ENCODE measurements at places on chromosomes 3 and 15.

GRCh38 chr3:171384101-171384891 lies 75.9 kb downstream of the TNIK start:
- DNase-seq = no peak

DNA sequence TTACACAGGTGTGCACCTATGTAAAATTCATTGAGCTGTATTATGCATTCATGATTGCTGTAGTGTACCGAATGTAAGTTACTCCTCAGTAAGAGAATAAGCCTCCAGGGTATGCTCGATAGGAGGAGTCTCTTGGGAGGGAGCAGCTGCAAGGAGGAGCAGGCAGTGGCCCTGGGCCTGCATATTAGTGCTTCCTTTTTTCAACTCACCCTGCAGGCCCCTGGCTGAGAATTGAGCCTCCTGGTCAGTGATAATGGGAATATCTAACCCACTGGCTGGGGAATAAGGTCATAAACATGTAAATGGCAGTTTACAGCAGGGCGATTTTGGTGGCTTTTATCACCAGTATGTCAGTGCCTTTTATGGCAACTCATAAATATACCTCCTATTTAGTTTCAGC lies 21.7 kb upstream of the SFMBT1 start:
- no peak for DNase-seq

GRCh38 chr15:85112997-85113396 lies 131.3 kb downstream of the PDE8A start:
- no peak for DNase-seq

GRCh38 chr3:38473229-38473628 lies 19.5 kb downstream of the ACVR2B start:
- DNase-seq = no peak

GRCh38 chr15:96561593-96561992 lies 231.1 kb downstream of the NR2F2 start:
- DNase-seq = no peak

DNA sequence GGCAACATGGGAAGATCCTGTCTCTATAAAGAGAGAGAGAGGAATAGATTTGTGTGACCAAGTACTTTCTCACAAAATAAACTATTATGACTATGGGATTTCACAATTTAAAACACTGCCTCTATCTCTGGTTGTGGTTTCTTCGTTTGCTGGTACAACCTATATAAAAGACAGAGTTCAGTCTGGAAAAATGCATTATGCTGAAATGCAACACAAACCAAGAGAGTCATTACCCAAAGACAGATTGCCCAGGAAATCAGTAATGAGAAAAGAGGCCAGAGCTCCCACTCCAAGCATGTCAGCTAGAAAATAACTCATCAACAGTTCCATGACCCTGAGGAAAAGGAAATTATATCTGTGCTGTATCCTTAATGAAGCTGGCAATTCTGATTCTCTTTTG lies 23.2 kb downstream of the GPR176 start:
- DNase-seq = no peak

DNA sequence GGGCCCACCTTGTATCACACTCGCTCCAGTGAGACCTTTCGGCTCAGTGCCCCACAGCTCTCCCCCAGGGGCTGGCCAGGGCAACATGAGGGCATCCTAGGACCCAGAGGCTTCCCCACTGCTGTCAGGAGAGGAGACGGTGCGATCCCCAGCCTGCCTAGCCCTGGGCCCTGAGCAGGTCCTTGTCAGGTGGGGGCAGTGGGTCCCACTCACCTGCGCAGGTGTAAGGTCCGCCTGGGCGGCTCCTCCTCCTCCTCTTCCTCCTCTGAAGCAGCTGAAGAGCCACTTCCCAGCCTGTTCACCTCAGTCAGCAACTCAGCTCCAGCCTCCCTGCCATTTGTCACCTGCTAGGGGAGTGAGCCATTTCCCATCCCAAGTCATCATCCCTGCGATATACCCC lies 9.6 kb downstream of the KIF7 start:
- no peak for DNase-seq

DNA sequence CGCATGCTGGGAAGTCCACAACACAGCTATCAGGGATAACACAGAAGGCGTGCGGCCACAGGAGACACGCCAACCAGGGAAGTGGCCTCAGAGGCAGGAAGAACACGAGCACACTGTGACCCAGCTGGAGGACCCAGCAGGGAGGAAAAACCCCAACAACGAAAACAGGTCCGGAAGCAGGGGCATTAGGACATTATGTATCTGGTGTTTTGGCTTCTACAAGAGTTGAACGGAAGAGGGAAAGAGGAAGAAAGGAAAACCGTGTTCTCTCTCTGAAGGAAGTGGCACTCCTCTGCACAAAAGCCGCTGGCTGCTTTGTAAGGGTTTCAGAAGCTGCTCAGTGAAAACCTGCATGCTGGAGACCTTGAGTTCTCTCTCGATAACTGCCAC lies 61.8 kb downstream of the HACD2 start:
- no peak for DNase-seq

DNA sequence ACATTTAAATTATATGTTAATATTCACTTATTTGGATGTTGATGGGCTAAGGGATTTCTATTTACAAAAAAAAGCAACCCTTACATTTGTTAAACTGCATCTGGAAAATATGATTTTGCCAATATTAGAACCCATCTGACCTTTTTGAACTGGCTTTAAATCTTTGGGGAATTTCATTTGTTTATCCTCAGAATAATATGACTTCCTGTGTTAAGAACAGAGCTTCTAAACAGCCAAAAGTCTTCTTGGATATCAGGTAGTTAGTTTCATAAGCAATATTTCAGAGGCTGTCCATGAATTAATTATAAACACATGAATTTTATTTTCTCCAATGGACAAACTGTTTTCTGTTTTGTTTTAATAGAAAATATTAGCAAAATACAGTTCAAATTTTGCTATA lies 301.9 kb upstream of the AGTR1 start:
- DNase-seq = no peak

- DNase-seq = no peak
Observed at GRCh38 chr3:46585799-46586693, 19.9 kb upstream of the LRRC2 start.
